ENCODE measurements at places on chromosomes 13 and 19.

GRCh38 chr13:97659602-97660001, 225.6 kb downstream of the RAP2A start:
- DNase-seq = no peak

GRCh38 chr19:42330241-42330711, 4.8 kb downstream of the MEGF8 start:
- no peak for DNase-seq

- no peak for DNase-seq
Observed at GRCh38 chr19:12763100-12763499, 11.5 kb downstream of the BEST2 start.

GRCh38 chr13:92609376-92609775, 617.2 kb upstream of the GPC6 start:
- no peak for DNase-seq

Measured in central memory CD8-positive, alpha-beta T cell (primary cell).